Tongue (tissue), 3 donors: ENCODE measurements at places on chromosomes 13 and 19. TPM values are rescaled to one million over a fixed set of nuclear protein-coding genes. Genes with fewer than 3 reads are reported as not detected.

MAP1S gene
- total RNA-seq: 27.4 TPM

PRTN3 gene
- total RNA-seq: 3.3 TPM

ZNF350 gene
- 8.7 TPM for total RNA-seq

SLC1A6 gene
- total RNA-seq: 0.21 TPM

C2CD4C gene
- 1.6 TPM for total RNA-seq

PRR19 gene
- total RNA-seq: 0.62 TPM

ATXN8OS gene
- not detected for total RNA-seq

UHRF1 gene
- 24.1 TPM for total RNA-seq

APOC1 gene
- 11.6 TPM for total RNA-seq

GJB6 gene
- total RNA-seq: 18.5 TPM

ZNF433 gene
- total RNA-seq: 11.9 TPM

LGALS4 gene
- not detected for total RNA-seq
